NK-92 treated with Interleukin-12 subunit alpha and Interleukin-12 subunit beta, amount 100 ng/mL, for 24 hours (cell line): ENCODE measurements at places on chromosomes 4 and X.
A peak's percentile ranks its signal among the peaks of the same experiment; 100 is the strongest.

- DNase-seq: no peak
These were observed 199.1 kb downstream of the SPATA18 start for GRCh38 chr4:52250154-52250553.

- no peak for DNase-seq
These were observed 2.8 kb upstream of the TLR8 start for GRCh38 chrX:12903646-12904045.

- DNase-seq: no peak
These were observed 31.4 kb upstream of the BBS12 start for GRCh38 chr4:122701061-122701460.

DNA sequence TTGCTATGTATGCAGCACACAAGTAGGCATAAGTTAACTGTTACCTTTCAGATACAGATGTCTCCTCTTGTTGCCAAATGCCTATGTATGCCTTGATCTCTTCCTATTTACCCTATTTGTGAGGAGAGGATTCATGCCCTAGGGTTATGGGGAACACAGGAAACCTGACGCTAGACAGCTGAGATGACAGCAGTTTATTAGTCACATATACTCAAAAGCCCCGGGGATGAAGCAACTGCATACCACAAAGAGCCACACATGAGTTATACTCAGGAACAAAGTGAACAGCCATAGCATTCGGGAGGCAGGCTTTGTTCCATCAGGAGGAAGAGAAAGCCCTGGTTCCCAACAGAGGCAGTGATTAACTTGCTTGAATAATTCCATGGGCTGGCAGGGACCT is 1011.7 kb upstream of the PCDH7 start:
- DNase-seq: no peak

- no peak for DNase-seq
These were observed 124.6 kb upstream of the ANXA3 start for GRCh38 chr4:78426972-78427371.

- DNase-seq: peak; percentile 63
These were observed 783 bp downstream of the RBPJ start for GRCh38 chr4:26321373-26322221.

DNA sequence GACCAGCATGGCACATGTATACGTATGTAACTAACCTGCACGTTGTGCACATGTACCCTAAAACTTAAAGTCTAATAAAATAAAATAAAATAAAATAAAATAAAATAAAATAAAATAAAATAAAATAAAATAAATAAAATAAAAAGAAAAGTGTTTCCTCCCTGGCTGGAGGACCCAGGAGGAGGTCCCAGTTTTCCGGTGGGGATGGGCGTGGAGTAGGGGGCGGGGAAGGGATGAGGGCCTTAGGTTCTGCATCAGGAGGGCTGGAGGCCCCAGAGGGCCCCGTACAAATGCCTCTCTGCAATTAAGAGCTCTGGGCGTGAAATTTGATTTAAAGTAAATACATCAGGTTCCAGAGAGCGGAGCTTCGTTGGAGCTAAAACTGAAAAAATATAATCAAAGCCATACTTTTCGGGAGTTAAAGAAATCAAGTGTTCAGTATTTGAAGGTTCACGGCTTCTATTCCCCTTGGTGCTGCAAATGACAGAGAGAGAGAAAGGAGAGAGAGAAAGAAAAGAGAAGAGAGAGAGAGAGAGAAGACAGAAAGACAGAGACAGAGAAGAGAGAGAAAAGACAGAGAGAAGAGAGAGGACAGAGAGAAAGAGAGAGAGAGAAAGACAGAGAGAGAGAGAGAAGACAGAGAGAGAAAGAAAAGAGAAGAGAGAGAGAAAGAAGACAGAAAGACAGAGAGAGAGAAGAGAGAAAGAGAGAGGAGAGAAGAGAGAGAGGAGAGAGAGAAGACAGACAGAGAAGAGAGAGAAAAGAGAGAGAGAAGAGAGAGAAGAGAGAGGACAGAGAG is 8.7 kb upstream of the SHOX start:
- no peak for DNase-seq

GRCh38 chr4:183763990-183764754 is 105.1 kb downstream of the TRAPPC11 start:
- no peak for DNase-seq

GRCh38 chr4:70530997-70531396 is 12.6 kb downstream of the AMTN start:
- no peak for DNase-seq

DNA sequence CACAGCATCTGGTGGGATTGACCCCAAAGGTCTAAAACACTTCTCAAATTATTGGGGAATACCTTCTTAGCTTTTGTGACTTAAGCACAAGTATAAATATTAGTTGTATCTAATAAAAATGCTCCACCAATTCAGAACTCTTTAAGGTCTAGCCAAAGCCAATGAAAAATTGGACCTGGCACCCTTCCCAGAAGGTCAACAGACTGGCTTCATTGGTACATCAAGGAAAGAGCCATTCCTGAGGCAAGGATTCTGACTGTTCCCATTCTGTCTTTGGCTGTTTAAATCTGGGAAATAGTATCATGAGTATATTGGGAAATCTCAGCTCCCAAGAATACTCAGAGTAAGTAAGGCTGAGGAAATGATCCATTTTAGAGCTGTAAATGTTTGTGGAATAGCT is 153.0 kb upstream of the TRPC5 start:
- DNase-seq: no peak

DNA sequence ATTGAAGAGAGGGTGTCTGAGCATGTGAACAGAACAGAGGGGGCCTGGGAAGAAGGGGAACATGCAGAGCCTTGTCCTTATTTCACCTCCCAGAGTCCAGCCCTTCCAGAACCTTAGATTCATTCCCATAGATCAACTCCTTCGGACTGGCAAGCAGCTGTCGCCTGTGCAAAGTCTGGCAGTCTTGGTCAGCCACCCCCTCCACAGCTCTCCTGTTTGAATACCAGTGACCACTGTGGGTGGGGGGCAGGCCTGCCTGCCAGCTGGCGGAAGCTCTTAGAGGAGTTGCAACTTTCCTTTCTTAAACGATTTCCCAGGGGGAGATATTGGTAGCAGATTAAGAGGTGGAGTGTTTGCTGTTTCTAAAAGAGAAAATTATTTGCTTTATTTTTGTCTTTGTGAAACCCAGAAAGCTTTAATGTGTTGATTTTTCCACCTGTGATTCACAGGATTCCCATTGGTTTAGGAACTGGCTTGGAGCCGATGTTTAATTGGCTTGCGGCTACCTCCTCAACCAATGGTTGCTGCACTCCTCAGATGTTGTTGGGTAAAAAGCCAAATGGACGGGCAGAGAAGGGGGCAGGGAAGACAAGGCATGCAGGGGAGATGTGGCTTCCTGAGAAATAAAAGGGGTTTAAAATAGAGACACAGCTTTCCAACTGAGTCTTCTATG is 62.2 kb upstream of the PRPS1 start:
- no peak for DNase-seq

DNA sequence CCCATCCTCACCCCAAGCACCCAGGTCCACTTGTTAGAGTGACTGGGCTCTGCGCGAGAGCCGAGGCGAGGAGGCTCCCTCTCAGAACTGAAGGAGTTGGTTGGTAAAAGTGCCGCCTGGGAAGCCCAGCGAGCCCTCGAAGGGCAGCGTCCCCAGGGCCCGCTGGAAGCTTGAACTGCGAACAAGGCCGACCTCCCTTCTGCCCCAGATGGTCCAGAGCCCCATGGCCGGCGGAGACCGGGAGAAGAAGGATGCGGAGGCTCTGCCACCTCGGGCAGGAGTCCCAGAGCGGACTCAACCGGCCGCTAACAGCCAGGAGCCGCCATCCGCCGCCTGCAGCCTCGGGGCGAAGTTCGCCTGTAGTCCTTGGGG is 116.3 kb upstream of the TEX13C start:
- DNase-seq: no peak

DNA sequence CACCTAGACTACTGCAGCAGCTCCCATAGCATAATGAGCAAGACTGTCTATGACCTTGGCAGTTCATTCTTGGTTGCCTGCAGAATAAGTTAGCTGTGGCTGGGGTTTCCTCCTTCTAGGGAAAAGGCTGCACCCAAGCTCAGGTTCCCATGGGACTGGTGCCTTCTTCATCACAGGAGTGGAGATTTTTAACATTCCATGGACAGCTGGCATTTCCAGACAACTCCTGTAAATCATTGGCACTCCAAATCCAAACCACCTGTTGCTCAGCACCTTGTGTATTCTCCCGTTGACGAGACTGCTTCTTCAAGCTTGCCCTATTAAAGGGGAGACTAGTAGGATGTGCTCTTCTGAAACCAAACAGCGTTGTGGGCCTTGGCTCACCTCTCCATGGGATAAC is 7.8 kb upstream of the NUP54 start:
- no peak for DNase-seq

DNA sequence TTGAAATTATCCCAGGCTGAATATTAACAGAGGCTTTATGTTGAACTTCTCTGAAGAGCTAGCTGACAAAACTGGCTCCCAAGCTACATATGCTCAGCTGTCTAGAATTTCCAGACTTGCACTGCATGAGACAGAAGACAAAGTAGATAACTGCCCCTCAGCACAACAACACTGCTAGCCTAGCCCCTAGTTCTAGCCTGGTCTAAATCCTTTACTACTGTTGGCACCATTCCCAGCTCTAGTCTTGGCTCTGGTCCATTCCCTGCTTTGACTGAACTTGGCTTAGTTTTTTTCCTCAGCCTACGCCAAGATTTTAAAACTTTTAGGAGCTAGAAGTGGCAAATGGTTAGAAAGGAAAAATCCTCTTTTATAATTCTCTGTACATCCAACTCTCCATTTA is 7.6 kb upstream of the OPHN1 start:
- DNase-seq: no peak
